ENCODE measurements at places on chromosomes 16 and 17. TPM values are rescaled to one million over a fixed set of nuclear protein-coding genes. Genes with fewer than 3 reads are reported as not detected.
A peak's percentile ranks its signal among the peaks of the same experiment; 100 is the strongest.

The NT5M gene
- 5.6 TPM for total RNA-seq

DNA sequence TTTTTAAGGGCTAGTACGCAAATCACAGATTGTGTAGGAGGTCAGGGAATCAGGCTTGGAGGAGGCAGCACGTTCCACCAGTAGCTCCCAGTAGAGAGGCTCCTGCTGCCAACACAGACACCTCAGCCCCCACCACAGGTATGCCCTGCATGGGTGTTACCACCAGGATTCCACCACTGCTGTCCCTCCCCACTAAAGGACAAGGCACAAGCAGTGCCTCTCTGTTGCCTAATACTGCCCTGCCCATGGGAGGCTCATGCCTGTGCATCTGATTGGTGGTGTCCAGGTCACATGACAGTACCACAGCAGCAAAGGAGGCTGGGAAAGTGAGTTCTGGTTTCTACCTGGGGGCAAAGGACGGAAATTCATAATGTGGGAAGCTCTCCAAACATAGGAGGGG, 33.6 kb upstream of the CACNG4 start:
- no peak for DNase-seq

DNA sequence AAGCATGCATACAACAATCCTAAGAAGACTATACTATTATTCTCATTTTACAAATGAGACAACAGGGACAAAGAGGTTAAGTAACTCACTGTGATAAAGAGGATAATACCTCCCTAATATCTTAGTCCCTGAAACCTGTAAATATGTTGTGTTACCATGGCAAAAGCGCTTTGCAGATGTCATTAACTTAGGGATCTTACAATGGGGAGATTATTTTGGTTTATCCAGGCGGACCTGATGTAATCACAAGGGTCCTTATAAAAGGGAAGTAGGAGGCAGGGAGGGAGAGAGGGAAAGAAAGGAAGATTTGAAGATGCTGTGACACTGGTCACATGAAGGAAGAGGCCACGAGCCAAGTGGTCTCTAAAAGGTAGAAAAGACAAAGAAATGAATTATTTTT, 164.7 kb downstream of the CNTNAP4 start:
- DNase-seq, result no peak

DNA sequence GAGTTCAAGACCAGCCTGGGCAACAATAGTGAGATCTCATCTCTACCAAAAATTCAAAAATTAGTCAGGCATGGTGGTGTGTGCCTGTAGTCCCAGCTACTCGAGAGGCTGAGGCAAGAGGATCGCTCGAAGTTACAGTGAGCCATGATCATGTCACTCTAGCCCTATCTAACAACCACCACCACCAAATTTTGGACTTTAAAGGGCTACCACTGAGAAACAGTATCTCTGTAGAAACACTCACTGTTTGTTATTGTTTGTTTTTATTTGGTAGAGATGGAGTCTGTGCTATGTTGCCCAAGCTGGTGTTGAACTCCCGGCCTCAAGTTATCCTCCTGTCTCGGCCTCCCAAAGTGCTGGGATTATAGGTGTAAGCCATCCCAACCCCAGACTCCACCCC, 1.3 kb upstream of the UBALD2 start:
- DNase-seq, result no peak

- no peak for DNase-seq
Measured at GRCh38 chr17:82023447-82024241, 539 bp downstream of the LRRC45 start.

DNA sequence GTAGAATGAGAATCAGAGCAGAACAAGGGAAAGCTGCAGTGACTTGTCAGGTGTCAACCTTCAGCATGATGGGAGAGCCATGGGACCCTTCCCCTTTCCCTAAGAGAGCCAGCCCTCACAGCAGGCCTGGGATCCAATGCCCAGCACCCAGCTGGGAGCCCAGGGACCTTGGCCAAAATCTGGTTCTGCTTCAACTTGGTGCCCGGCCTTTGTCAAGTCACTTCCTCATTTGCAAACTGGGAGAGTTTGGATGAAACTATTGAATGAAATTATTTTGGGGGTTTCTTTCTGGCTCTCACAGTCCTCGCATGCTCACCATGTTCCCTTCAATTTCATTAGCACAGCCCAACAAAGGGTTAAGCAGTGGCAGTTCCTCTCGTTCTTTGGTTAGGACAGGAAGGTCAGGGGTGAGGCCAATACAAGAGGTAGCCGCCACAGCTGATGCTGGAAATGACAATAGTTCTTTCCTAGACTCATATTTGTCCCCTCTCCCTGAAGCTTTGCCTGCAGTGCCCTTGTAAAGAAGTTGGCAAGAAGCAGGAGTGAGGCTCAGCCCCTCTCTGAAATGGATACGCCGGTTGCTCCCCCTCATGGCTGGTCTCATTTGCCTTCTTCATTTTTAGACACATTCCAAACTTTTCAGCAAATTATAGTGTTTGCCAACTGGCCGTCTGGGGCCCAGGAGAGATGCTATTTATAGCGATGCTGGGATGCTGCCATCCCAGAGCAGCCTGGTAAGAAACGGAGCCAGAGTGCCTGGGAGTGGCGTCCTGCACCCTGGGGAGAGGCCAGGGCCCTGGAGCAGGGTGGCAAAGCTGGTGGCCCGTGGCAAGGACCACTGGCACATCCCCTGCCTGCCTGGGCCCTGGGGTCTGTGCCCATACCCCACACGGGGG, 34.5 kb upstream of the MEOX1 start:
- peak; percentile 34 for DNase-seq

The METTL26 gene
- total RNA-seq, result 25.3 TPM

The USB1 gene
- total RNA-seq, result 5.0 TPM

The TEPSIN gene
- 8.1 TPM for total RNA-seq

DNA sequence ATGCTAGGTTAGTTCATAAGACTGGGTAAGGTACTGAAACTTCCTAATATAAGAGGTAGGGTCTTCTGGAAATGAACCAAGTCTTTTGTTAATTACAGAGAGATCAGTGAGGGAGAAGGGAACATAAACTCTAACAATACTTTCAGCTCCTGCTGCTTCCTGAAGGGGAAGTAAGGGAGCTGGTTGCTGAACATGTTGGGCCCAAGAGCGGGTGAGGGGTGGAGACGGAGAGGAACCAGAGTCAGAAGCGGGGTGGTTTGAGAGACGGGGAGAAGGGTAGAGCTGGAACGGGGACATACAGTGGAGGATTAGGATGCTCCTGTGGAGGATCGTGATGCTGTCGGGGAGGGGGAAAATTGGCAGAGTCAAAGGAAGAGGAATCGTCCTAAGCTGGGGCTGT, 11.5 kb upstream of the ZNF747 start:
- DNase-seq, result no peak
